ENCODE measurements at places on chromosomes 3 and 15.

GRCh38 chr3:64604313-64604712 lies 83.5 kb downstream of the ADAMTS9 start:
- DNase-seq: no peak

DNA sequence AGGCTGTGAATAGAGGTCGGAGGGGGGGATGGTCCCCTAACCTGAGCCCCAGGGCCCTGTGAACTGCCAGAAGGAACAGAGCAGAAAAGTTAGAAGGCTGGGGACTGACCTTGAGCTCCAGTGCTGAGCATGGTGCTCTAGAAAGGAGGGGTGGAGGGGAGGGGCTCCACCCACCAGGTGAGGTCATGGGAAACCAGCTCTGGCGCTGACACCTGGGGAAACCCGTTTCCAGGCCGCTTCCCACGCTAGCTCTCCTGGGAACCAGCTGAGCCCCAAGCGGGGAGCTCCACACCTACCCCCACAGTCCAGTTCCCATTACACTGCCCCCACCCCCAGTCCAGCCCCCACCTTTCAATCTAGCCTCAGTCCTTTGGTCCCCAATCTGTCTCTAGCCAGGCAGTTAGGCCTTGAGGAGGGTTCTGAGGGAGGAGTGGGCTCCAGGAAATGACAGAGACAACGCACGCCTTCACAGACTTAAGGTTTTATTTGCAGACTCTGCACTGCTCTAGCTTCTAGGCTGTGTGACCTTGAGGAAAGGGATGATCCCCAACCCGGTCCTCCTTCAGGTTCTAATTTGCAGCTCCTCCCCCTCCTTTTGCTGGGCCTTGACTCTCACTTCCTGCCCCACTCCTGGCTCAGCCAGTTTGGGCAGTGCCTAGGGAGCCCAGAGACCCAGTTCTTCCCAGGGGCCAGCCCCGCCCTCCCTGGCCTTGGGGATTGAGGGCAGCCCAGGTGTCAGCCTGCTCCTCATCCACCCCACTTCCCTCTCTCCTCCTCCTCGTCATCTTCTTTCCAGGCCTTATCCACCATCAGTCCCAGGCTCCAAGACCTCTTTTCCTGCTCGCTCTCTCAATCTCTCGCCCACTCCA lies 2.1 kb downstream of the RHOV start:
- no peak for DNase-seq

- DNase-seq: no peak
Measured at GRCh38 chr3:114234745-114235144, 2.6 kb downstream of the ZNF80 start.

GRCh38 chr3:148865049-148865448 lies at the start of gene CPA3:
TSS of gene CPA3 (plus strand) at chr3:148865296. CDS start at chr3:148865308, 12 bp downstream.
- no peak for DNase-seq

- DNase-seq: no peak
Measured at GRCh38 chr3:113177526-113177925, 33.8 kb upstream of the BOC start.

DNA sequence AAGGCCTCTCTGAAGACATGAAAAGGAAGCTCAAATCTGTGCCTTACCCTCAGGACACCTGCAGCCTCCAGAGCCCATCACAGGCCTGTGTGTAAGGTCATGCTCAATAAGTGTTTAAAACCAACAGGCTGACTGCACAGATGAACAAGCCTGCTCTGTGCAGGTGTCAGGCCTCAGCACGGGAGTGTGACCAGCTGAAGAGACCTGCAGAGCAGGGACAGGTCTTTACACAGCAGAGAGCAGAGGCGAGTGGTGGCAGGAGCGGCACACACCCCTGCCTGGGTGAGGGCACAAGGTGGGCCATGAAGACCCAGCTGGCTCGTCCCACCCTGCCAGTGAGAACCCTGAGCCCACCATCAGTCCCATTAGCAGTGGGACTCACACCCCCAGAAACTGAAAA lies 56.9 kb downstream of the ROPN1B start:
- no peak for DNase-seq

- no peak for DNase-seq
Measured at GRCh38 chr3:81788610-81789009, 27.2 kb upstream of the GBE1 start.
